ENCODE measurements at places on chromosomes 7 and 10.

GRCh38 chr10:48287417-48288391, 13.2 kb upstream of the FRMPD2 start:
- no peak for DNase-seq

GRCh38 chr7:78172933-78173591, 374.5 kb downstream of the PHTF2 start:
- no peak for DNase-seq

DNA sequence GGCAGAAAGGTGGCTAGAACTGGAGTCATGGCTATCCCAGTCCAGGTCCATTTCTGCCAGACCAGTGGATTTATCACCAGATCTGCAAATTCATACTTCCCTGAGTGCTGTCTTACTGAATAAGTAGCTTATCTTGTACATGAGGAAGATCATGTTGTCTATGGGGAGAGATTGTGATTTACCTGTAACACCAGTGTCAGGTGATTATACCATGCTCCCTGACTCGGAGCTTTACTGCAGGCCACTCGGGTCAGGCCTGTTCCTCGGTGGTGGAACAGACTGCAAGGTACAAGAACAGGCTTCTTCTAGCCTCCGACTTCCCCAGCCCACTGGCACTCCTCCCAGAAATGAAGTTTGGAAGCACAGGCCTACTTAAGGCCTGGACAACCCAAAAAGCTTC, 42.6 kb upstream of the DLG5 start:
- DNase-seq = no peak

- DNase-seq = no peak
Observed at GRCh38 chr7:65974191-65974801, 7.7 kb downstream of the GUSB start.

DNA sequence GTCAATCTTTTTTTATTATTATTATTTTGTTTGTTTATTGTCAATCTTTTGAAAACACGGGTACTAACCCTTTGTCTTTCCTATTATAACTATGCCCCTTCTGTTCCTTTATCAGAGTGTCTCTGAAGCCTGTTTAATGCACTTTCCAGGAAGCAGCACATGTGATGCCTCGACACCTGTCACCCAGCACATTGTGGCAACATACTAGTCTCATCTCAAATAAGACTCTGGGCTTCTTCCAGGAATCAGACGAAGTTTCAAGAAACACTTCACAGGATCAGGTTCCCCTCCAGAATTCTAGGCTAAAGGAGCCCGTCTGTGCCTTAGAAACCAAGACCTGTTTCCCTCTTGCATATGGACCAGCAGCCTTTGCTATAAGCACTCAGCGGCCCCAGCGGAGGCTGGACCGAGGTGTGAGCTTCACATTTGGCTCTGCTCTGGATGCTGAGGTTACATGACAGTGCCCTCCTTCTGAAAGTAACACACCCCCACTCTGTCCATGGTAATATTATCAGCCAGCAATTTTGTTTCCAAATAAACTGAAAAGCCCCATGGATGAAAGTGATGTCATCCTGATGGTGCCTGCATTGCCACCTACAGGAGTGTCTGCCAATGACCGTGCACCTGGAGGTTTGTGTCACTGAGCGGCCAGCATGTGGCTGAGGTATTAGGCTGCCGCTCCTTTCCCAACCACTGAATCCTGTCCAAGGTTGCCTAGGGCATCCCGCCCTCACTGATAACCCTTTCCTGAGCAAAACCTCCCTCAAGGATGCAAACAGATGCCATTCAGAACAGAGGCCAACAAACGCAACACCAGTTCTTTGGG, 38.1 kb downstream of the MKI67 start:
- DNase-seq = peak; percentile 38

- DNase-seq = peak; percentile 64
Observed at GRCh38 chr7:139482662-139483466, 609 bp downstream of the KLRG2 start.

DNA sequence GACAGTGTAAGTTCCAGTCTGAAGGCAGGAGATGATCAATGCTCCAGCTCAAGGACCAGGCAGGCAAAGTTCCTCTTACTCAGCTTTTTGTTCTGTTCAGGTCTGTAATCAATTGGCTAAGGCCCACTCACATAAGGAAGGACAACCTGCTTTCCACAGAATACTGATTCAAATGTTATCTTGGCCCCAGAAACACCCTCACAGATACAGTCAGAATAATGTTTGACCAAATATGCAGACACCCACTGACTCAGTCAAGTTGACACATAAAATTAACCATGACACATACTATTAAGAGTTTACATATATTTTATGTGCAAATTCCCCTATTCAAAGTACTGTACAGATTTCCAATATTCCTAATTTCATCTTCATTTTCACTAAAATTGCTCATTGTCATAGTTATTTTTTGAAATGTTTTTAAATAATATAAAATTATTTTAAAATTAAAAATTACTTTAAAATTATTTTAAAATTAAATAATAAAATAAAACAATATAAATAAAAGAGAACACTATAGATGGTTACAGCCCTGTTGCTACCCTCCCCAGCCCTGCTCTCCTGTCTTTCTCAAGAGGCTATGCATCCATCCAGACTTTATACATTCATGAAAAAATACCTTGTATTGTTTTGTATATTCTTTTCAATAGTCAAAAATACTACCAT, 59.4 kb downstream of the RAB11FIP2 start:
- DNase-seq = no peak

DNA sequence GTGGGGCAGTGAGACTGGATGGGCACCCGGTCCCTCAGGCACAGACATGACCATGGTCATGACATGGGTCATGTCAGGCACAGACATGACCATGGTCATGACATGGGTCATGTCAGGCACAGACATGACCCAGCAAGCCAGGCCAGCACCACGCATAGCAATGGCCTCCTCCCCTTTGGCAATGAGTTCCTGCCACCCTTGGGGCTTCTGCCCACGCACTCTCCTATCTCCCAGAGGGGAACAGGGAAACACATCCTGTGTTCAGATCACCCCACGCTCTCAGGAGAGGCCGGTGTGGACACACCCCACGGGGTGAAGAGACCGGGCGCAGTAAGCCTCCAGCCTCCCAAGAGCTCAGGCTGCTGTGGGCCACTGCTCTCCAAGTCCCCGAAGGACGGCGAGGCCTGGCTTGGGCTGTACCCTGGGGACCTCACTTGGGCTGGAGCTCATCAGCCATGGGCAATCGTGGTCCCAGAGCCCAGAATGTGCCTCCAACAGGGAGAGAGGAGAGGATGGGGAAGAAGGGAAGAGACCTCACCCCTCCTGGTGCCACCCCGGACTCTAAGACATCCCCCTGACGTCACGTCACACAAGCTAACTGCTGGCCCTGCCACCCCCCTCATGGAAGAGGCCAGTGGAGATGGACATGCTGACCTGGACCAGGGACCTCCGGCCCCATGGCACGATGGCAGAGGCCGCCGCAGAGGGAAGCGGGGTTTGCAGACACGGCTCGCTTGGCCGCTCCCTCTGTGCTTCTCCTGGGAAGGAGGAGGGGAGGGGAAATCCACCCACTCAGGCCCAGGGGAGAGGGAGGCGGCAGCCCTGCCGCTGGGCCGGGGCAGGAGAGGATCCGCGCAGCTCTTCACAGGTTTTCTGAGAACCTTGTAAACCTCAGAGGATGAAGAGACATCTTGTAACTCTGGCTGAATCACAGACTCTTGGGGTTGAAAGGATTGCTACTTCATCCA, 269.6 kb downstream of the ELFN1 start:
- no peak for DNase-seq

- DNase-seq = peak; percentile 17
Observed at GRCh38 chr10:66822801-66823200, 103.0 kb upstream of the LRRTM3 start.

DNA sequence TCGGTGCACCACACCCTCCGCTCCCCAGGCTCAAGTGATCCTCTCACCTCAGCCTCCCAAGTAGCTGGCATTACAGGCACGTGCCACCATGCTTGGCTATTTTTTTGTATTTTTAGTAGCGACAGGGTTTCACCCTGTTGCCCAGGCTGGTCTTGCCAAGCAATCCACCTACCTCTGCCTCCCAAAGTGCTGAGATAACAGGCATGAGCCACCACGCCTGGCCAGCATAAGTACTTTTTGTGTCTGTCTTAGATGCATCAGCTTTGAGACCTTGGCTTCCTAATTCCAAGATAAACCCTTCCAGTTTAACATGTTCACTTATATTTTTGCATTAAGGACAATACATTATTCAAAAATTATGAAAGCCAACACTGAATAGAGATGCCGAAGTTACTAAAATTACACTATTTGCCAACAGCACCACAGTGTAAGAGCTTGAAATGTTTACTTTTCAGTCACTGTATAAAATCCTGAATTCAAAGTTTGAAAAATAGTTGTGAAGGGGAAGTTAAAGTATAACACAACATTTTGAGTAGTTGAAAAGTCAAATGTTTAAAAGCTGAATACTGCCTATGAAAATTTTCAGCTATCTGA, 36.5 kb downstream of the ANKIB1 start:
- no peak for DNase-seq

DNA sequence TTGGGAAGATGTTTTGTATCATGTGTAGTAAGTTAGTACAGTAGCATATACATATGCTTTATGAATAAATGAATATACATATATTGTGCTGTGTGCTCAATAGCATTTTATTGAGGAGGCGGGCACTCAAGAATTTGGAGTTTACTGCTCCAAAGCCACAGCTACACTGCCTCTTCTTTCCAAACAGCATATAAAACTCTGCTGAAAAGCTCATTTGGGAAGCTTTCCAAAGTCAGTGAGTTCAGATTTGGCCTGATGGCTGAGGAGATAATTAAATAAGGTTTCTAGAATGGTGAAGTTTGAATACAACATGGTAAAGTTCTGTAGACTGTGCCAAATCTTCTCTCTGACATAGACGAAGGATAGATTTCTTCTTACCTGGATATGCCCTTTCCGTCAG, 29.8 kb downstream of the CDK1 start:
- DNase-seq = no peak

DNA sequence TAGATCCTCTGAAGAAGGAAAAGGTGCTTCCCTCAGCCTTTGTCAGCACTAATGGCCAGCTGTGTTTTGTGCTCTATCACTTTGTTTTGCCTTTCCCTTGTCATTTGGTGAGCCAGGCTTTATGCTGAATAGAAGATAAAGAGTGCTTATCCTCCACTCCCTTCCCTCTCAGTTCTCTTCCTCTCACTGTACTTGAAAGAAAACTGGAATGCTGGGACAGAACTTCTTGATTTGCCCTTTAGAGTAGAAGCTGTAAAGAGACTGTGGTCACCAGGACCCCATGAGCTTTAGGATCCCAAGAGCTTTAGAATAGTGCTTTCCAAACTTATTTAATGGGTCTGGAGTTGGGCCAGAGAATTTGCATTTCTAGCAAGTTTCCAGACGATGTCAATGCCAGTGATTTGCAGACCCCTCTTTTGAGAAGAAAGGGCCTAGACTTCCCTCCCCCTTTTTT, 81.4 kb downstream of the LRRC4 start:
- DNase-seq = no peak

DNA sequence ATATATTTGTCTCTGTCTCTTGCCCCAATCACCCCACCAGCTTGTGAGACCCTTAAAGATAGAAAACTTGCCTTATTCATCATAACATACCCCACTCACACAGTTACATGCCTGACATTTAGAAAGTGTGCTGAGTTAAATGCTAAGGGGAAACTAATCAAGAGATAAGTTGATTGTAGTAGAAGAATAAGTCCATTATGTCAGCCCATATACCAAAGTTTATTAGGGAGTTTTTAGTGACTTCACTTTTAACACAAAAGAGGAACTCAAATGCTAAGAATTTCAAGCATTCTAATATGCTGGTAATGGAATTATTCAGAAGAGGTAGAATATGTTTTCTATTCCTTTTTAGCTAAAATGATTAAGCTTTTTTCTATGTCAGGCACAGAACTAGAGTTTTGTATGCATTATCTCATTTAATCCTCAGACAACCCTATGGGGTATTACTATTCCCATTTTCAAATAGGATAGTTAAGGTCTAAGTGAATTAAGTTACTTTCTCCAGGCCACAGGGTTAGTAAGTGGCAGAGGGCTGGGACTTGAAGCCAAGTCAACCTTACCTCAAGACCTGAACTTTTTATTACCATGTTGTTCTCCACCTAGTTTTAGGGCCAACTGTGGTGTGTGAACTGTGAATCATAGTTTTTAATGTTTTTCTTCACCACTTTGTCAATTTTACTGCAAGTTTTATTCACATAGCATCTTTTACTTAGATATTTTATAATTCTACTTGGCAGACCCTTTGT, 19.6 kb downstream of the ASAH2 start:
- no peak for DNase-seq

DNA sequence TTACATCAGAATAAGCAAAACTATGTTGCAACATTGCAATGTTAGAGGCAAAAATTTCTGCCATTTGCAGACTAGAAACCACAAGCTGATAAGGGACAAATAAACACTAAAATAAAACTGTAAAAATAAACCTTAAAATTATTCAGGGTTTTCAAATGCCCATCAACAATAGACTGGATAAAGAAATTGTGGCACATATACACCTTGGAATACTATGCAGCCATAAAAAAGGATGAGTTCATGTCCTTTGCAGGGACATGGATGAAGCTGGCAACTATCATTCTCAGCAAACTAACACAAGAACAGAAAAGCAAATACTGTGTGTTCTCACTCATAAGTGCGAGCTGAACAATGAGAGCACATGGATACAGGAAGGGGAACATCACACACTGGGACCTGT, 385.0 kb downstream of the PHF14 start:
- no peak for DNase-seq

GRCh38 chr7:151592868-151593486, 73.3 kb upstream of the RHEB start:
- no peak for DNase-seq

DNA sequence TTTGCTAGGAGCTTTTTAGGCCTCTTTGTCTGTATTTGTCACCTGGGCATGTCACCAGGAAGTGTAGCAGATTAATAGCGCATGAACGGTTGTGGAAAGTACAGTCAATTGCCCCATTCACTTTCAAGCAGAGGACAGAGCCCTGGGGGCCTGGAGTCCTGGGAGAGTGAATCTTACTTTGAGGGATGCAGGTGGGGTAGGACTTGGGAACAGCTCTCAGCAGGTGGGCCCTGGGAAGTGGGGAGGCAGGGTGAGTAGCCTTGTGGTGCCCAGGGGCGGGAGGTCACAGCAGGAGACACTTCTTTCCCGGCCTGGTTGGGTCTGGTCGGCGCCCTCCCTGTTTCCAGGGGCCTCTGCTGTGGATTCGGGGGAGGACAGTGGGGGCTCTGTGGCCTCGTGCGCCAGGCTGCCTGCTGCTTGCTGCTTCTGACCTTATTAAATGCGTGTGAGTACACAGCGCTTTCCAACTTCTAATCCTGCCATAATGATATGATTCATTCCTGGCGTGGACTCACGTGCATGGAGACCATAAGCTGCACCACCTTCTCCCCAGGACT, 51.6 kb upstream of the AQP1 start:
- no peak for DNase-seq

- no peak for DNase-seq
Observed at GRCh38 chr7:155685791-155686160, 41.3 kb downstream of the RBM33 start.

- no peak for DNase-seq
Observed at GRCh38 chr7:106611911-106612310, 49.0 kb downstream of the CCDC71L start.

DNA sequence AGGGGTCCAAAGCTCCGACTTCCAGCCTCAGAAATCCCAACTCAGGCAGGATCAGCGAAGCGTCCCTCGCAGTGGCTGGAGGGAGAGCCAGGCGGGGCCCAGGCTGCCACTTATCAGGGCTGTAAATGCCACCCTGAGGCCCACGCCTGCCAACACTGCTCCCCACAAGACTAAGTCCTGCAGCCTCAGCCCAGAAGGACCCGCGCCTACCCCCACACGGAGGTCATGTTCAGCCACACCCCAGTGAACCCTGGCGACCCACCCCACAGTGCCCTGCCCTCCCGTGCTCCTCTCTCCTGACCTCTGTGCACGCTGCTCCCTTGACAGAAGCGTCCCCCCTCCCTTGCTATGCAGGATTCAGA, 3.2 kb downstream of the PSMG3 start:
- DNase-seq = no peak
